ENCODE measurements at places on chromosomes 4 and X.

DNA sequence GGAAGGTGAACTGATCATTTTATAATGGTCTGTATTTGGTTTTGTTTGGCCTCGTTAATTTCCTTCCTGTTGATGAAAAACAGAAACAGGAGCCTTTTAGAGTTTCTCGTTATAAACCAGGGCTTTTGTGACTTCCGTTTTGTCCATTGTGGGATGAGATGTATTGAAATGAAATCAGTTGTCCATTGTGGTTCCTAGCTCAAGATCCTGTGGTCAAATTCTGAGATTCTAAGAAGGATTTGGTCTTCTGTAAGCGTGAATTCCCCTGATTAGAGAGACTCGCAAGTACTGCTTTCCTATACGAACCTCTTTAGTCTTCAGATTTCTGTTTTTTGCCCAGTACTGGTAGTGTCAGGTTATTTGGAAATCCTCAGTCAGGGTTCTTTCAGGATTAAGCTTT lies 101.7 kb downstream of the RAPGEF2 start:
- DNase-seq, result no peak

GRCh38 chrX:107823456-107823855 lies 2.2 kb upstream of the MID2 start:
- no peak for DNase-seq

GRCh38 chrX:21158678-21159077 lies 215.5 kb upstream of the CNKSR2 start:
- DNase-seq, result no peak

GRCh38 chr4:48483777-48484493 lies 792 bp downstream of the SLC10A4 start:
- peak; percentile 61 for DNase-seq

DNA sequence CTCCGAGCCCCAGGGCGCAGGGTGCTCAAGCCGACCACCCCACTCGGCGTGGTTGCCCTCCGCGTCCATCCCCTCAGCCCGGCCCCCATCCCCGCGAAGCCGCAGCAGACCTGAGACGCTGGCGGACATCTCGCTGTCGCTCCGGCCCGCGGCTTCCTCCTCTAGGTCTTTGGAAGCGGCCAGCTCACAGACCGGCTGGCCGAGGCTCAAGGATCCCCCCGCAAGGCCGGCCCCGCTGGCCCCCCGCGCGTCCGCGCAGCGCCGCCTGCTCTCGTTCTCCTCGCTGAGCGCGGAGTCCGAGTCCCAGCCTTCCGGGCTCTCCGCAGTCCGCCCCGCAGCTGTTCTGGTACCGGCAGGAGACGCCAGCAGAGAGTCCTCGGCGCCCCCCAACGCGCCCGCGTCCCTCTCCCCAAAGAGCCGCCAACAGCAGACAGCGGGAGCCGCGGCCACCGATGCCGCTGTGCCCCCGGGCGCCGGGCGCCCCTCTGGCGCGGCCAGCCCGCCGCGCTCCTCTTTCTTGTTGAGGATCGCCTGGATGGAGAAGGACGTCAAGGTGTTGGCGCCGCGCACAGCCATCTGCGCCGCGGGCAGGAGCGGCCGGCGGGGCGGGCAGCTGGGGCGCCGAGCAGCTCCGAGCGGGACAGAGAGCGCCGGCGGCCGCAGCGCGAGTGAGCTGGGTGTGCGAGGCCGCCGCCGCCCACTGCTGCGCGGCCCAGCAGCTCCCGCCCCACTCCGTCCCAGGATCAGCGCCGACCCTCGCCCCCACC lies at the start of gene NKX3-2:
Gene NKX3-2 (minus strand): TSS at position 670 of the 767 bp plus-strand sequence. CDS start 94 bp downstream, at position 576.
- DNase-seq, result peak; percentile 84

DNA sequence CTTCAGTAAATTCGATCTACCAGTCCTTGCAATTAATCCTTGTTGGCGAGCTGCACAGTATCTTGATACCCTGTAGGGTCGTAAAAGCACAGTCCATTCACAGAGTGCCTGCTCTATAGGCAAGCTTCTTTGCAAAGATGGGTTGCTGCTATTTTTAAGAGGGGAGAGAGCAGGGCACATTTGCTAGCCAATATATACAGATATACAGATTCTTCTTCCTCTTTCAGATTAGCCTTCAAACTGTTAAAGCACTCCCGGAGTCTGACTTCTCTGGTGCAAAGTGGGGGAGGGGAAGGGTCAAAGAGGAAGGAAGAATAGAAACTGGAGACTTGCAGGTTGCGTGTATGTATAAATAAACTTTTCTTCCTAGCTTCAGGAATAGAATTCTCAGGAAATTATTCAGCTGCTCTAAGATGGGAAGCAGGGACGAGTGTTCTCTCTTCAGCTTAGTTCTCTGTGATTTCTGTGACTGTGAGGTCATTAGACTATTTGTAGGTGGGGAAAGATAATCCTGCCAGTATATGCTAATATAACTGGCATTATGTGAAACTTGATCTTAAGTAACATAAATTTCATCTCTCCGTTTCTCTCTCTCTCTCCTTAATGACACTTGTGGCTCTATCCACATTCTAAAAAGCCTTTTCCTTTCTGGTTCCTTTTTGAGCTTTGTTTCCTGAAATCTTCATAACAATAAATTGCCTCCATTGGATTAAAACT lies at the start of gene CYSLTR1:
Gene CYSLTR1 (minus strand): TSS at position 242 of the 717 bp plus-strand sequence. CDS start 53,865 bp downstream, outside the sequence.
- no peak for DNase-seq

DNA sequence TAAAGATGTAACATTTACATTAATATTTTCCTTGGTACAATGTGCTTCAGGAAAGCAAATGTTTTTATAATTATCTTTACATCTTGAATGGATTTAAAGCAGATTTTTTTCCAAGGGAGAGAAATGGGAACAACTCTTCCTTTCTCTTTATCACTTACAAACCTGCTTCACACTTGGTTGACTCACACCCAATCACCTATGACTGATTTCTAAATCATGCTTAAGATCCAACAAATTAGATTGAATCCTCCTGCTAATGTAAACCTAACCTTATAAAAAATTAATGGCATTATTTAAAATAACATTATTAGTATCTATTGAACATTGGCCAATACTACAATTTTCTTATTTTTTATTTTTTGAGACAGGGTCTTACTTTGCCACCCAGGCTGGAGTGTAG lies 127.1 kb downstream of the INPP4B start:
- no peak for DNase-seq

DNA sequence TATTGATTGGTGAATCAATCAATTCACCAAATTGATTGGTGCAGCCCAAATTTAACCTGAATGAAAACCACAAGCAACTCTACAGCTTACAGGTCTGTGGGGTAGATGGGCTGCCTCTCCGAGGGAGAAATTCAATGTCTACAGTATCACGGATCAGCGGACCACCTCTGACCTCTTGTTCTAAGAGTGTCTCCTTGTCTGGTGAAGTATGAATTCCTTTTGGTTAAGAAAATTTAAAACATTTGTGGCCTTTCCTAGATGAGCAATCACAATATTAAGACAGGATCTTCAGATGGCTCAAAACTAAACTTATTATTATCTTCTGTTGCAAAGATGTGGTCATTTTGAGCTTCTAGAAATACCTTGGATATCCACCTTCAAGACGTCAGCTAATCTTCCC lies 153.3 kb downstream of the IL15 start:
- no peak for DNase-seq

DNA sequence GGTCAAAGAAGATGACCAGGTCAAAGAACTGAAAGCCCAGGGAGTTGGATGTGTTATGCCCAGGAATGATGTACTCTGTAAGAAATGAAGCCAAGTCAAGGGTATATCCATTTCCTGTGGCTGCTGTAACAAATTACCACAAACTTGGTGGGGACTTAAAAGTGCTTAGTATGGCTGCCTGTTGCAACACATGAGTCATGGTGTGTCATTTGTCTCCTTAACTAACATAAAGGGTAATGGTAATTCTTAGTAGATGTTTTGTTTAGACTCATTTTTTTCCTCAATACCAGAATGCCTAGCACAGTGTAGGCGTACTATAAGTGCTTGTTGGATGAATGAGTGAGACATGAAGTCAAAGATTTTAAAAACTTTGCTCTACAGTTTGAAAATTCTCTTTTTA lies 45.7 kb downstream of the SYTL5 start:
- no peak for DNase-seq

GRCh38 chrX:38277136-38277535 lies 50.2 kb downstream of the RPGR start:
- DNase-seq, result no peak

- no peak for DNase-seq
Measured at GRCh38 chr4:1728061-1728980, 7.0 kb downstream of the TACC3 start.

DNA sequence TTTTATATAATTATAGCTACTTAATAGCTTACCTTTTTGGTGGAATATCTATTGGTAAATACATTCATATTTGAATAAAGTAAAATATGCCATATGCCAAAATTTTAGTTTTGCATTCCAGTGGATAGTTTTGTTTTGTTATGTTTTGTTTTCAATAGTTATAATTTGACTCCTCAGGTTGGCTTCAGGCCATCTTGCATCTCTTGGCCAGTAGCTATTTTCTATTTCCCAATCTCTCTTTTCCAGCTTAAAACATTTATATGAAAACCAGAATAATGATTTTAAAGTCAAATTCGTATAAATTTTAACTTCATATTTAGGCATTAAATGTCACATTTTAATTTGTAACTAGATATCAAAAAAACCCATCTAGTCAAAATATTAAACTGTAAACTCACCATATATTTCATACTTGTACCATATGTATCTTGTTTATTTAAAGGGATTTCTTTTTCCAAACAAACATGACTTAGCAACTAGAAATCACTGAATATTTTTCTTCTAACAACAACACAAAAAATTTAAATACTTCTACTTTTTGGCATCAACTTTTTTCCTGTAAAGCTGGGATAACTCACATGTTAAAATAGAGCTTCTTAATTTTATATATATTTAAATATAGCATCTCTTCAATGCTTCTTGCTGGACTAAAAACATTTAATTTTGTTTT lies 1209.6 kb downstream of the PCDH7 start:
- DNase-seq, result no peak

GRCh38 chrX:84186603-84187532 lies 1.1 kb downstream of the RPS6KA6 start:
- DNase-seq, result no peak

DNA sequence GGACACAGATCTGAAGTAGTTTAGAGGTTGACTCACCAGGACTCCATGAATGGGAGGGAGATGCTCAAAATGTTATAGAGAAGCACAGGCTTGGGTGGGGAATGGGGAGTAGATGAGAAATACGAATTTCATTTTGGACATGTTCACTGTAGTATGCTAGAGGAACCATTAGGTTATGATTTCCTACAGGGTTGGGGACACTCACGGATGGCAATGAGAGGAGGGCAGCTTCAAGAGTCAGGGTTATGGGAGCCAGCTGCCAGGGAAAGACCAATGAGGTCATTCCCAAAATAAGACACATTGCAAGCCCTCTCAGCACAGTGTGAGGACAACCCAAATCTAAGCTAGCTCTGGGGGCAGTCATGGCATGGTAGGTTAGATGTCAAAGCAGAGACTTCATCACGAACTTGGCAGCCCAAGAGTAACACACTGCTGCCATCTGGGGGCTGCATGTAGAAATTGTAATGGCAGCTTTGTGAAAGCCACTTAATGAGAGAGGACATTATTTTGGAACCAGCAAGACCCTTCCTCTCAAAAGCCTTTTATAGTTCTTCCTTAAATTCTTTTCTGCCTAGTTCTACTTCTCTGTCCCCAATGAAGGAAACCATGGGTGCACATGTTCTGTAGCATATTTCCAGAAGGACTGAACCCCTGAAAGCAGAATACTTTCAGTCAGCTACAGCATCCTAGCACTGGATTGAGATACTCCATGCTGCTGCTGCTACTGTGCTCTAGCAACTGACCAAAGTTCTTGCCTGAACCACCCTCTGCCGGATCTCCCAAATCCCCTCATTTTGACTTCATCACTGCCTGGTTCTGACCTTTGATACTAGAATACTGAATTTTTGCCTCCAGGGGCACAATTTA lies 16.2 kb upstream of the ZCCHC12 start:
- DNase-seq, result no peak

- no peak for DNase-seq
Measured at GRCh38 chr4:30950737-30951136, 230.6 kb downstream of the PCDH7 start.

GRCh38 chrX:55523356-55523755 lies 33.7 kb upstream of the USP51 start:
- DNase-seq, result no peak

DNA sequence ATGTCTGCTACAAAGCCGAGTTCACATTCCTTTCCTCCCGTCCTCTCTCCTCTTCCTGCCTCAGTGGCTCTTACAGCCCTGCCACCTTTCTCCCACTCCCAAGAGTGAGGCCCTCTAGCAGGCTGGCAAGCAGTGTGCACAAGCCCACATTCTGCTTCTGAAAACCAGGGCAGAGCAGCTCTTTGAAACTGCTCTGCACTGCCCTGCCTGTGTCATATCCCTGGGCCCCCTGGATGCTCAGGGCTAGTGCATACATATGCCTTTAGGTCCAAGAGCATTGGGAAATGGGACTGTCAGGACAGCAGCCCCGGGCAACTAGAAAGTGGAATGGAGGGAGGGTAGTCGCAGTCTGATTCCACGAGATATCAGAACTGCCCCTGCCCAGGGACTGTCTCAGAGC lies 42.4 kb downstream of the CNGA2 start:
- DNase-seq, result no peak

DNA sequence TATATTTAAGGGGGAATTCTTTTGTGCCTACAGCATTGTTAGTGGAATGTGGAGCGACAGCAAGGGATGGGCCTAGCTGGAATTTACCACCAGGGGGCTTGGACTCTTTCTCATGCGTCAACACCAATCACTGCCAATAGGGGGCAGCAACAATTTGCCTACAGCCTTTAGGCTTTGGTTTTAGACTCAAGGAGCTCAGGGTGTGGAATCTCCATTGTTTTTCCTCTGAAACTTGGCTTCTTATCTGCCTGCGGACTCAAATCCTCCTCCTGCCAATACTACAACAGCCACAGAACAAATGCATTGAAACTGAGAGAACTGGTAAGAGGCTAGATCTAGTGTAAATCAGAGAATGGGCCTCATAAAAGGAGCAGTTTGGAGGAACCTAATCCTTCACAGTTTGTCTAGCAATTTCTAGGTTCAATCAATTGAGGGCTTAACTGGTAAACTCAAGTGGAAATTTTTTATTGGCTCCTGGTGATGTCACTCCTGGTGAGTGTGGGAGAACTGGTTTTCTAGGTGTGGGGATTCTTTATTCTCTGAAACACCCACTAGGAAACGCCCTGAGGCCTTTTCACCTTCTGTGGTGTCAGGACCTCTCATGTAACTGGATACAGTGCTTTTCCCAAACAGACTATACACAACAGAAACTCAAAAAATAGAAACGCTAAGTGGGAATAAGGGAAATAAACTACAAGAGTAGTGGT lies 27.9 kb upstream of the TMSB4X start:
- peak; percentile 17 for DNase-seq

DNA sequence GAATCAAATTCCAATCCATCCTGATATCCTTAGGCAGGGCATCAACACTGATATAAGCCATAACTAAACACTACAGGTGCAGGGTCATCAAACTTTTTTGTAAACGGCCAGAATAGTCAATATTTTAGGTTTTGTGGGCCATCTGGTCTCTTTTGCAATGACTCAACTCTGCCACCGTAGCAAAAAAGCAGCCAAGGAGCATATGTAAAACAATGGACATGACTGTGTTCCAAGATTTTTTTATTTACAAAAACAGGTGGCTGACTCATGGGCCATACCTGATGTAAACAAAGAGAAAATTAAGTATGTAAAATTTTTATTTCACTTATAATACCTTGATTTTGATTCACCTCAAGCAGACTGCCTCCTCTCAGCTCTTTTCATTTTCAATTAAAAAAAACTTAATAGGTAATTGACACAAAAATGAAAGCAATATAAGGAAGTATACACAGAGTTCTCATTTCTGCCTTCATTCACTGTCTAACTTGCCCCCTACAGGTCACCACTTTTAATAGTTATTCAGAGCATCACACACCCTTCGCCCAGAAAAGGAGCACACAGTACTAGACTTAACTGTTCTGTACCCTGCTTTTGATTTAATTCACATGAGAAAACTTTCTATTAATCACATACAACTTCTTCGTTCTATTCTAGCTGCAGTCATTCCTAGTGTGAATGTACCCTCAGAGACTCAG lies 35.3 kb upstream of the GPM6B start:
- DNase-seq, result no peak
